ENCODE measurements at places on chromosomes 2 and 18.

DNA sequence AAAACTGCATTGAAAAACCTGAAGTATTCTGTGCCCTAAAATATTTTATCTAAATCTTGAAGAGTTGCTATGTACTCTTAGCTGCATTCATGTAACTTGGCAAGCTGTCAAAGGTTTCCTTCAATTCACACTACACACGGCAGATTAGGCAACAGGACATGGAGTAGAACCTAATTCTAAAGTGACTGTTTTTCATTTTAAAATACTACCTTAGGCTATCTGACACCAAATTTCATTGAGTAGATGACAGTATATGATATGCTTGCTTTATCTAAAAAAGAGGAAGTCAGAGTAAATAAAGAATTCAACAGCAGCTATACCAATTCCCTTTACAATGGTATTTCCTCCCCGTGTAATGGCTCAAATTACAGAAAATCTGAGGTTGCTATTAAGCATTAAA, 45.4 kb downstream of the EXOC6B start:
- peak; percentile 63 for DNase-seq

GRCh38 chr2:72887740-72888437, 681 bp downstream of the SPR start:
- peak; percentile 86 for DNase-seq

DNA sequence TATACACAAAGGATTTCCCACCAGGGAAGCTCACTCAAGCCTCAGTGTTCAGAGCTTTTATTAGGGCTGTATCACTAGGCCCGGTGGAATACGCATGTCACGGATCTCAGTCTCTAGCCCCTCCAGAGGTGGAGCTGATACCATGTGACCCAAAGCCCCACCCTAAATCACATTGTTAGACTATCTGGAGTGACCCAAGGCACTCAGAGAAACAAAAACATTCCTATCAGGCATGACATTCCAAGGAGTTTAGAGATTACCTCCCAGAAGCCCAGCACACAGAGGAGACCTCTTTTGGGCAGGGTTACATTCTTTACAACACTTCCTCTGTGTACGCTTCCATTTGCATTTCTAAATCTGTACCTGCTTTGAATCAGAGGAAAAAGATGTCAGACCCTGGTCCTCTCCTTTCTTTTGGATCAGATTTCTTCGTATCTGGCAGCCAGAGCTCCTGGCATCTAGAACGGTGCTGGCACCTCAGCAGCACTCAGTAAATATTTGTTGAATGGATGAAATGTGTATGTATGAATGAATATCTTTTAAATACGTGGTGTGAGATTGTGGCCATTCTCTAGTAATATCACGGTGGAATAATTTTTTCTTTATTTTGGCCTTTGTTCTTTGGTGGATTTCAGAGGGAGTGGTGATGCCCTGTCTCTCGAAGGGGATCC, 37.7 kb upstream of the SMAD2 start:
- DNase-seq, result no peak

GRCh38 chr2:239293775-239294430, 106.9 kb downstream of the HDAC4 start:
- DNase-seq, result no peak

DNA sequence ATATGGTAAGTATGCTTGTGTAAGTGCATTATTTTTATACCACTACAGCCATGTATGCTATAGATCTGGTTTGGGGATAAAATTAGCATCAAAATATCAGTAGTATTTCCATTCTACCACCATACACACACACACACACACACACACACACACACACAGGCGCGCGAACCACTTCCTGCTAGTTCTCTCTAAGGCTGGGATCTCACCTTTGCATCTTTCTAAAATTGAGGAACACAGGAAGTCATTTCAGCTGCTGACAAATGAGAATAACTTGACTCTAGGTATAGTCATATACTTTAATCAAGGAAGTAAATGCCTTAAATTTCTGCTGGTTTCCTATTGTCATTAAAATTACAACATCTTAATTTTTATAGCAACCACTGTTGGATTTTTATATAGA, 72.5 kb downstream of the RBM43 start:
- no peak for DNase-seq

GRCh38 chr2:100755441-100755840, 64.5 kb upstream of the NPAS2 start:
- DNase-seq, result no peak

DNA sequence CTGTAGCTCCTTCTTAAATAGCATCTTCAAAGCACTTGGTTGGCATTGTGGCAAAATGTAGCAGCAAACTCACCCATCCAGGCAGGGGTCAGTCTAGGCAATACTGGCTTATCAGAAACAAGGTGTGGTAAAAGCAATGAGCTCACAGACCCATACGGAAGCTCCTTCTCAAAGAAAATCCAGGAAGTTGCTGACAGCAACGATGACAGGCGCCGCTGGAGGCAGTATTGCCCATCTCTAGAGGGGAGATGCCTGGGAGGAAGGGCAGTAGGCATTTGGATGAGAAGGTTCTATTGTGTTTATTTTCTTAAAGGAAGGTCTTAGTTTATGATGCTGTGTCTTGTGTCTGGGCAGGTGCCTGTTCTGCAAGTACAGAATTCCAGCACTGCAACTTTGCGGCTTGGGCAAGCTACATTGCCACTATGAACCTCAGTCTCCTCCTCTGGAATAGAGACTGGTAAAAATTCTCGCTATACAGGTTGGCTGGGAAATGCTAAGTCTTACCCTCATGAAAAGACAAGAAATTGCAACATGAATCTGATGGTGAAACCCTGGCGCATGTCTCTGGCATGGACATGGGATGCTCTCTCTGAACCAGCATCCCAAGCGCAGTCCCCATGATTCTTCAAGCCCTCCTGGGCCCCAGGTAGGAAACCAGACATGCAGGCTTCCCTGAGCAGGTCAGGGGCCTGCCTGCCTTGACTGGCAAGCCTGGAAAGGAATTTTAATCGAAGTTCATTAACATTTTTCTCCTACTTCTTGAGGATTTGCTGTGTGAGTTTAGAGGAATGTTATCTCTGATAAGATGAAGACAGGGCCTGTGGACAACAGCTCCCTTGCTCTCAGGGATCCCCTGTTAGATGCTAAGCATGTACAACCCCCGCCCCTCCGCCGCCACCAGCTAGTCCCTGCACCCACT, 156.0 kb downstream of the TFCP2L1 start:
- no peak for DNase-seq

DNA sequence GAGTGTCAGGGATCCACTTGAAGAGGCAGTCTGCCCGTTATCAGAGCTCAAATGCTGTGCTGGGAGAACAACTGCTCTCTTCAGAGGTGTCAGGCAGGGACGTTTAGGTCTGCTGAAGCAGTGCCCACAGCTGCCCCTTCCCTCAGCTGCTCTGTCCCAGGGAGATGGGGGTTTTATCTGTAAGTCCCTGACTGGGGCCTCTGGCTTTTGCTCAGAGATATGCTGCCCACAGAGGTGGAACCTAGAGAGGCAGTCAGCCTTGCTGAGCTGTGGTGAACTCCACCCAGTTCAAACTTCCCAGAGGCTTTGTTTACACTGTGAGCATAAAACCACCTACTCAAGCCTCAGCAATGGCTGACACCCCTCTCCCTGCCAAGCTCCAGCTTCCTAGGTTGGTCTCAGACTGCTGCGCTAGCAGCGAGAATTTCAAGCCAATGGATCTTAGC, 38.1 kb downstream of the PLEK start:
- DNase-seq, result no peak

DNA sequence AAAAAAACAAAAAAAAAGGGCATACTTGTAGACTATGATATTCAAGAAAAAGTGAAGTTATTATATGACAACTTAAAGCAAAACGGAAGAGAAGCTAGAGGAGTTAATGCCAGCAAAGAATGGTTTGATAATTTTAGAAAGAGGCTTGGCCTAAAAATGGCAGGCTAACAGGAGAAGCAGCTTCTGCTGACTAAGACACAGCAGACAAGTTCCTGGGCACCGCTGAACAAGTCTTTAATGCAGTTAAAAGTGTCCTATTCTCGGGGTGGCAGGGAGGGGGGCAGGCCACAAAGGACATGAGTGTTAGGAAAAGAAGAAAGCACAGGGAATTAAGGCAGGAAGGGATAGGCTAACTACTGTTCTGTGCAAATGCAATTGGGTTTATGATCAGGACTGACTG, 50.3 kb upstream of the GAREM2 start:
- DNase-seq, result no peak

GRCh38 chr2:46346719-46347118, 49.5 kb downstream of the EPAS1 start:
- DNase-seq, result no peak

DNA sequence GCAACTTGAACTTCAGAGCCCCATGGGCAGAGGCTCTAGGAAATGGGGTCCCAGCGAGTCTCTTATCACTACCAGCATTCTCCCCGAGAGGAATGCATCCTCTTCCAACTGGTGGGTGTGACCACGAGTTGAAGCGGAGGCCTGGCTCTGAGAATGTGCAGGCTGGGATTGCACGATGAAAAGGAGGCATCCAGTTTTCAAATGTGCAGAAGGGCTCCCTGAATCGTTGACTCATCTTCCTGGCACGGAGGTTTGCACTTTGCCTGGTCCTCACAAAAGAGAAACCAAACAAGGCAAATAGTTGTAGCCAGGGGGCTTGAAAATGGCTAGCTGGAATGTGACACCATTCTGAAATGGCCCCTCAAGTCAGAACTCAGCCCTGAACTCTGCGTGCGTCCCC, 216.7 kb downstream of the GLI2 start:
- no peak for DNase-seq

- peak; percentile 38 for DNase-seq
These were observed 447.6 kb upstream of the ID2 start for GRCh38 chr2:8234253-8234652.

DNA sequence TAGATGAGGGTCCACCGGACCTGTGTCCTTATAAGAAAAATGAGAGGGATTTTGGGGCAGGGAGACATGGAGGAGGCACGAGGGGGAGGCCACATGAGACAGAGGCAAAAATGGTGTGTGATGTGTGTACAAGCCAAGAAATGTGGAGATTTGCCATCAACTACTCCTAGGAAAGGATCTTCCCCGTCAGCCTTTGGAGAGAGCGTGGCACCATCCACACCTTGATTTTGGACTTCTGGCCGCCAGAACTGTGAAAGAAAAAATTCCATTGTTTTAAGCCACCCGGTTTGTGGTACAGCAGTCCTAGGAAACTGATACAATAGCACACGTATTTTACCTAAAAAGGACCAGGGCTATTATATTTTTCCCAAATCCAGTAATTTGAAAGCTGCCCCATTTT, 829.0 kb upstream of the SALL3 start:
- DNase-seq, result no peak

DNA sequence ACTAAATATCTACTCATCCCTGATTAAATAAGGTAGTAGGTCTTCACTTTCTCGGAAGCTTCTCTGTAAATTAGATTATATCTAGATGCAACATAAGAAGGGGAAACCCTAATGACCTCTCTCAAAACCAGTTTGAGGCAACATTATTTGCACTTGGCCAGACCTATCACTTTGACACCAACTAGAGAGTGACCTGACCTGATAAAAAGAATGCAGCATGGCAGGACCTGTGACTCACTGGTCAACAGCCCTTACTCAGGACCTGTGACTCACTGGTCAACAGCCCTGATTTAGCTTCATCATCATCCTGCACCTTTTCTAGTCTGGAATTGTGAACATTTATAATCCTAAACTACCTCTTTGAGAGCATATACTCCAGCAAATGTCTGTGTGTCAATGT, 1957.7 kb upstream of the CELF4 start:
- no peak for DNase-seq

DNA sequence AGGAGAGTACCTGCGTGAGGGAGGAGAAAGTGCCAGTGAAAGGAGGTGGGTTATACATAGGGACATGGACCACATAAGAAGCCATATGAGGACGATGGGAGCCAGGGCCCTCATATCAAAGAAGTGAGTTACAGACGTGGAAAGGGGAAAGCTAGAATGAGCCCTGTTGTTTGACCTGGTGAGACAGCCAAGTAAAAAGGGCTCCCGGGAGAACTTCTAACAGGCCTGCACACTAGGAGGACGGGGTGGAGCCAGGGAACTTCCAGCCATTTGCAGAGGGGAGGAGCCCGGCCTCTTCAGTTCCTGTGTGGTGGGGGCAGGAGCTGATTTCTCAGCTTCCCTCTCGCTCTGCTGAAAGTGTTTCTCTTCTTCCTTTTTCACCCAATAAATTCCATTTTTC, 84.1 kb upstream of the SLC66A3 start:
- DNase-seq, result peak; percentile 11

DNA sequence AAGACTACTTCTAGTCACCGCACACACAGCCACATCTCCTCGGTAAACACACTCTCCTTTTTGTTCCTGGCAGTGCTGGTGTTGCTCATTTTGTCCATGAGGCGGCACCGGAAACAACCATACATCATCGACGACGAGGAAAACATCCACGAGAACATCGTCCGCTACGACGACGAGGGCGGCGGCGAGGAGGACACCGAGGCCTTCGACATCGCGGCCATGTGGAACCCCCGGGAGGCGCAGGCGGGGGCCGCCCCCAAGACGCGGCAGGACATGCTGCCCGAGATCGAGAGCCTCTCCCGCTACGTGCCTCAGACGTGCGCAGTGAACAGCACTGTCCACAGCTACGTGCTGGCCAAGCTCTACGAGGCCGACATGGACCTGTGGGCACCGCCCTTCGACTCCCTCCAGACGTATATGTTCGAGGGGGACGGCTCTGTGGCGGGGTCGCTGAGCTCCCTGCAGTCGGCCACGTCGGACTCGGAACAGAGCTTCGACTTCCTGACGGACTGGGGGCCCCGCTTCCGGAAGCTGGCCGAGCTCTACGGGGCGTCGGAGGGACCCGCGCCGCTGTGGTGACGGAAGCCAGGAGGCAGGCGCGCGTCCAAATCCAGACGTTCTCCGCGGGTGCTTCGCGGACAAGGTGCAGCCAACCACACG, 221.0 kb downstream of the CDH20 start:
- no peak for DNase-seq

- no peak for DNase-seq
These were observed 517.2 kb upstream of the ACVR2A start for GRCh38 chr2:147327613-147328012.

- DNase-seq, result peak; percentile 99
These were observed 56.9 kb downstream of the SMAD7 start for GRCh38 chr18:48893608-48894600.

GRCh38 chr2:26733413-26733812, 30.7 kb upstream of the SLC35F6 start:
- no peak for DNase-seq

DNA sequence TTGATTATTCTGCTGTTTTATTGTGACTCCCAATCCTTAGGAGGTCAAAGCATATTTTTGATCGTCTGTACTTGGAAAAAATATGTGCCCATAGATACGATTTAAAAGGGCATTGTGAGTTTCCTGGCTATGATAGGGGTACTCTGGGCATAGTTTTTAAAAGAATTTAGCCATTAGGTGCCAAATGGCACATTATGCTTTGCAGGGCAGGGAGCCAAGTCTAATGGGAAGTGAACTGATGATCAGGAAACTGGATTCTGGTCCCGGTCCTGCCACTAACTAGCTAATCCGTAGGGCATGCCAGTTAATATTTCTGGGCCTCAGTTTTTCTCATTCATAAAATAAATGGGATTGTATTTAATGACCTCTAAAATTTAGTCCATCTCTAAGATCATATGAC, 189.3 kb downstream of the LTBP1 start:
- no peak for DNase-seq

- DNase-seq, result no peak
These were observed 233.7 kb downstream of the CCDC102B start for GRCh38 chr18:69031571-69031970.

GRCh38 chr2:218270721-218271486, 585 bp downstream of the PNKD start:
- peak; percentile 43 for DNase-seq
